ENCODE measurements at places on chromosomes 6 and 20.

- no peak for DNase-seq
These were observed 141.0 kb downstream of the TFAP2C start for GRCh38 chr20:56769921-56770600.

DNA sequence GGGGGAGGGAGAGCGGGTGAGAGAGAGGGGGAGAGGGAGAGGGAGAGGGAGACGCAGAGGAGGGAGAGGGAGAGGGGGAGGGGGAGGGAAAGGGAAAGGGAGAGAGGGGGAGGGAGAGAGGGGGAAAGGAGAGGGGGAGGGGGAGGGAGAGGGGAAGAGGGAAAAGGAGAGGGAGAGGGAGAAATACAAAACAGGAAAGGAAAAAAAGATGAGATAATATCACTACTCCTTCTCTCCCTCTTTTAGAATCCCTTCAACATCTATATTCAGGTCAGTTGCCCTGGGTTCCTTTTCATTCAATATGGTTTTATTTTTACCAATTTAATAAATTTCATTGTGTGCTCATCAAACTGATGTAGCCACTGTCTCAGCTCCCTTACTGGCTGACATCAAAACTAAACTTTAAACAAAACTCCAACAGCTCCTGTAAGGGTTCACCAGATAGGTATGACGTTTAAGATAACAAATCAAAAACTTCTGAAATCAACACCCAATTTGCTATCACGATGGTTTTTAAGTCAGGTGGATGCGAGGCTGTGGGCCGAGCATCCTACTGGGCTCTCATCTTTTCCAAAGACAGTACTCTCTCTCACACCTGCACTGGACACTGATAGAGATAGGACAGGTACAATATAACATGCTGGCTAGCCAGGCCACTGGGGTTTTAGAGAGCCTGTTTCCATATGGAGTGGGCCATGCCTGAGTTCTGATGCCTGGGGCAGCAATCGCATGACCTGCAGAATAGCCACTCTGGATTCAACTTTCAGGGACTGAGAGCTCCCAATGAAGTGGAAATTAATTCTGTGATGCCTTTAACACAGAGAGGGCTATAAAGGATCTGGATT lies 99.5 kb downstream of the FYN start:
- DNase-seq: no peak

GRCh38 chr6:113137426-113137825 lies 719.7 kb upstream of the MARCKS start:
- DNase-seq: no peak

DNA sequence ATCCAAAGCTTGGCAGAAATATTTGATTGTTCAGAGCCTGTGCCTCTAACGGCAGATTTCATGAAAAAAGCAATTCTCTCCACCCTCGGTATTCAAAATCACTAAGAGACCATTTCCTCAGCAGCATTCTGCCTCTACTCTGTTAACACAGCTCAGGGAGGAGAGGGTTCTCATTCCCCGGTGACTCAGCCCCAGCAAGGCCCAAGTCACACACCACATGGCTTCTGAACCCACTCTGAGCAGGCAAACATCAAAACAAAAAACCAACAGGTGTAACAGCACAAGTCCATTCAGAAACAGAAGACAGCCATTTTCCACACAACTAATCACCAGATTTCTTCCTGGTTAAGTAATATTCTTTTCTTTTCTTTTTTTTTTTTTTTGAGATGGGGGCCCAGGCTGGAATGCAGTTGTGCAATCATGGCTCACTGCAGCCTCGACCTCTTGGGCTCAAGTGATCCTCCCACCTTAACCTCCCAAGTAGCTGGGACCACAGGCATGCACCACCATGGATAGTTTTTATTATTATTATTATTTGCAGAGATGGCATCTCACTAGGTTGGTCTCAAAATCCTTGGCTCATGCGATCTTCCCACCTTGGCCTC lies 55.4 kb downstream of the GFOD1 start:
- no peak for DNase-seq

GRCh38 chr6:47292944-47293343 lies 16.8 kb downstream of the TNFRSF21 start:
- no peak for DNase-seq

DNA sequence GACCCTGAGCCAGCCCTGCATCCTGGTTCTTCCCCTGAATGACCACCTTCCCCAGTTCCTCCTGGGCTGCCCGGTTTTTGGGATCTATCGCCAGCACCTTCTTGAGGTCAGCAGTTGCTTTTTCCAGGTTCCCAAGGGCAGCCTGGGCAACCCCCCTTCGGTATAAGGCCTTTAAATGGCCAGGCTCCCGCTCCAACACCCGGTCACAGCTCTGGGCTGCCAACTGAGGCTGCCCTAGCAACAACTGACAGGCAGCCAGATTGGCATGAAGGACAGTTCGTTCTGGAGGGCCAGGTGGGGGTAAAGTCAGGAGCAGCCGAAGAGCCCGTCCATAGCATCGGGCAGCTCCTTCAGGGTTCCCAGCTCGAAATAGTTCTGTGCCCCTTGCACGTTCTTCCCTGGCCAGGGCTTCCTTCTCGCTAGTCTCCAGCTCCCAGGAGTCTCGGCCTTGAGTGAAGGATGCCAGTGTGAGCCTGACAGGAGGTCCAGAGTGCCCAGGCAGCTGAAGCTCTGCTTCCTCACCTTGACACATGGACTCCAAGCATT lies 778 bp upstream of the ATF6B start:
- DNase-seq: no peak

DNA sequence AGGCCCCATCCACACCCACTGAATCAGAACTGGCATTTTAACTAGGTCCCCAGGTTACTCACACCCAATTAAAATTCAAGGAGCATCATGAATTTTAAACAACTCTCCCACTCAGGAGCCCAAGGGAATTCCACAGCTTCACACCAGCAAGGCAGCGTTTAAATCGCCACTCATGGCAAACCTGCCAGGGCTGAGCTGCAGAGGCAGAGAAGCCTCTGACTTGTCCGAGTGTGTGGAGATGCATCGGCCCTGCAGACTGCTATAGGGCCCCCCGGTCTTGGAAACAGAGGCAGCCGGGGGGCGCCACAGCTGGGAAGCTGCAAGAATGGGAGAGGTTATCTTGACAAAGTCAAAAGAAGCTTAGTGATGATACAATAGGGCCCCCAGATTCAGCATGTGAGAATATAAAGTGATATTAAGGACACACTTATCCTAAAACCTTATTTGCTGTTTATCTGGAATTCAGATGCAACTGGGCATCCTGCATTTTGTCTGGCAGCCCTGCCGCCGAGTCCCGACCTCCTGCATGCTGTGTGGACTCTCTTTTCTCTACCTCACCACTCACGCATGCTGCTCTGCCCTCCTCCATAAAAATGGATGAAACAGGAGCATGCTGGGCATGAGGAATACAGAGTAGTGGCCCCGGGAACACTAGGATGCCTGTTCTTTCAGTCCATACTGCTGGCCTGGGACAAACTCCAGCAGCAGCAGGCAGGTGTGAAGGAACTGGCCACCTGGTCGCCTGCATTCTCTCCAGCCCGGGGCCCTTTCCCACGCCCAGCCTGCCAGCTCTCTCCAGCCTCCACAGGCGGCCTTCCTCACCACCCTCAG lies 126.1 kb downstream of the PXDC1 start:
- no peak for DNase-seq

- DNase-seq: no peak
These were observed 91.5 kb upstream of the BHLHE23 start for GRCh38 chr20:63098195-63098810.

- DNase-seq: peak; percentile 97
These were observed 1.3 kb downstream of the PXT1 start for GRCh38 chr6:36441307-36441894.

DNA sequence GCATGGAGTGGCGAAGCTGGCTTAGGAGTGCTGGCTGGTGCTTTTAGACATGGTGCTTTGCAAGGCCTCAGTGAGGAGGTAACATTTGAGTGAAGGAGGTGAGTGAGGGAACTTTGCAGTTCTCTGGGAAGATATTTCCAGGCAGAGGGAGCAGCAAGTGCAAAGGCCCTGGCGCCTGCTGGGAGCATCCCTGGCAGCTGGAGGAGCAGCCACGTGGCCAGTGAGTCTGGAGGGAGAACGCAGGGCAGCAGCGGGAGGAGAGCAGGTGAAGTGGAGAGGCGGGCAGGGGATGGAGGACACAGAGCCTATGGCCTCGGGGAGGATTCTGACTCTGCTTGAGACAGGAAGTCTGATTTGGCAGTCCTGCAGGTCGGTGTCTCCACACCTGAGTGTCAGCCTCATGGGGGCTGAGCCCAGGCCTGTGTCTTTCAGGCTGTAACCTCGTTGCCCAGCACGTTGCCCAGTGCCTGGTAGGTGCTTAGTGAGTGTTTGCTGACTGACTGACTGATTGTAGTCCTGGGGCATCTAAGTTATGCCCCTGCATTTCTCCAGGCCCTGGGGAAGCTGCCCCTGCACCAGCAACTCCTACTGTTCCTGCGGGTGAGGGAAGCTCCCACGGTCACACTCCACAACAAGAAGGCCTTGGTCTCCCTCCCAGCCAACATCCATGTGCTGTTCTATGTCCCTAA lies 11.0 kb upstream of the BPIFB4 start:
- no peak for DNase-seq
